ENCODE measurements at places on chromosomes 3 and 15. TPM values are rescaled to one million over a fixed set of nuclear protein-coding genes. Genes with fewer than 3 reads are reported as not detected.

DNA sequence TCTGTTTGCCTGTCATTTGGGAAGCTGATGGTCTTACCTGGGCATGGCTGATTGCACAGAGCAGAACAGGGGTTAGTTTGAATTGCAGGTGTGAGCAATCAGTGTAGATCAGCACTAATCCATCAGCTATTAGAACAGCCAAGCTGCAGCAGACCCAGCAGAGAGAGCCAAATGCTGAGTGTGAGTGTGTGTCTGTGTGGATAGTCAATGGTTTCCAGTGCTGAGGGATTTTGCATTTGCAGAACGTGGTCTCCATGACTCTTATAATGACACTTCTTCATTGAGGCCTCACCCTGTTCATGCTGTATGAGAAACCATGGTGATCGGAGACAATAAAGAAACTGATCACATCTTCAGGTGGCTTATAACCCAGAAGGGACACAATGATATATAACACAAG, 312.1 kb downstream of the SOX2 start:
- no peak for DNase-seq

DNA sequence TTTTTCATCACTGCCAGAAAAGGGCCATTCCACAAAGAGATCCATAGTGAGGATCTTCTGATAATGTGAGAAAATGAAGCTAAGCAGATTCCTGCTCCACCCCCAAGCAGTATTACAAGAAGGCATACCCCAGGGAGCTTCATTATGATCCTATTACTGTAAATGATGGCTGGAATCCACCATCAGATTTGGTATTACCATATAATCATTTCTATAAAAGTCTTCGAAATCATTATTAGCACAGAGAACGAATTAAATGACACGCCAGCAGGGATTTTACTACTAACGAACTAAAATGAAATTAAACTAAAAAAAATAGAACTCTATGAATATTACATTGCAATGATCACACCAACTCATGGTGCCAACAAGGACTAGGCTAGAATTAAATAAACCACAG, 24.4 kb downstream of the TRIM42 start:
- DNase-seq, result no peak

DNA sequence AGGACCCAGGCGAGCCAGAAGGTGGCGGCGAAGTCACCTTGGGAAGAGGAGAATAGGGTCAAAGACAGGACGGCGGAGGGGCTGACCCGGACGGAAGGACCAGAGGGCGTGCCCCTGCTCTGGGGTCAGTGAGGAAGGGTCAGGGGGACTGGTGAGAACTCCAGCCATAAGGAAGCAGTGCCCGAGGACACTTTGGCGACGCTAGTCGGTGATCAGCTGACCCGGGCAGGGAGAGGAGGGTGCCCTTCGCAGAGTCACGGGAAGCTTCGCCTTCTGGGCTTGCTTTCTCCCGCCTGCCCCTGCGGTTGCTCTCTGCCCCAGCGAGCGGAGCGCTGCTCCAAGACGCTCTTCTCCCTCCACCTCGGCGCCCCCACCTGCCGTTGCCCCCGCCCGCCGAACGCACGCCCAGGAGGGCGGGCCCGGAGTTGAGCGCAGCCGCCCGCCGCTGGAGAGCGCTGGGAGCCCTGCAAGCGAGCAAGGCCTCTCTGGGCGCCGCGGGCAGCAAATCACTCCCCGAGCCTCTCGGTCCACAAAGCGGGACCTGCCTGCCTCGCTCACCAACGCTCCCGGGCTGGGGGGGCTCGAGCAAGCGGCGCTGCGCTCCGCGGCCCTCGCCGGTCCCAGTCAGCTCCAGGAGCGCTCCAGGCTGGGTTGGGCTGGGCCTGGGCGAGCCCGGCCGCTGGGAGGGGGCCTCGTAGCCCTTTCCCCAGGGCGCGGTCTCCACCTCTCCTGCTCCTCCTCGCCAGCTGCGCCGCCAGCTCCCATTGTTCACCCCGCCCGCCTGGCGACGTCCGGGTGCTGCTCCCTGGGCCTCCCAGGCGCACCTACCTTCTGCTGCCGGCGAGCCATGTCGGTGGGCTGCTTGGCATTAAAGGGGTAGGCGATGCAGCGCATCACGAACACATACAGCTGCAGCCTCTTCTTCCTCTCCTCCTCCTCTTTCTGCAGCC, 1.2 kb downstream of the CADPS start:
- DNase-seq, result no peak

- DNase-seq, result no peak
Observed at GRCh38 chr15:89499156-89499555, 2.8 kb upstream of the RHCG start.

DNA sequence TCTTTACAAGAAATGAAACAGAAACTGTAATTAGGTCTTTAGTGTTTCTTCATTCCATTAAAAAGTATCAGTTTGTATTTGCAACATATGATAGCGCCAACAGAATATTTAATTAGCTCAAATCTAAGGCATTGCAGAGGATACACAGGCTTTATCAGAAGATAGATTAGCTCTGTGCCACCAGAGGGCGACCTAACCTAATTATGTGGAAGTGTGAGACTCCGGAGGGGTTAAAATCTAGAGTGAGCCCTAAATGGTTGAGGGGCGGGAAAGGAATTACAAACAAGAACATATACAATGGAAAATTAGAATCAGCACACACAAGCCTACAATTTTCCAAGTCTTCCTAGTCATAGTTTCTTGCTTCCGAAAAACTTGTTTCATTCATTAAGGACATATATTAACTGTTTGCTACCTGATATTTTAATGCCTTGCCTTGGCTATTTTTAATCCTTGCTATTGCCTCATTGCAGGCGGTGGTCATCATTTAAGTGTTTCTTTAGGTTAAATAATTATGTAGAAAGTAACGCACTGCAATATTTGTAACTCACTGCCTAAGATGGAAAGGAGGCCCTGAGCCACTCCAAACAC, 18.0 kb upstream of the RYR3 start:
- peak; percentile 54 for DNase-seq

The TRANK1 gene
- total RNA-seq, result 19.1 TPM

- DNase-seq, result peak; percentile 38
Observed at GRCh38 chr15:87597346-87598052, 659.0 kb downstream of the NTRK3 start.

The ADPRH gene
- total RNA-seq, result 6.3 TPM

DNA sequence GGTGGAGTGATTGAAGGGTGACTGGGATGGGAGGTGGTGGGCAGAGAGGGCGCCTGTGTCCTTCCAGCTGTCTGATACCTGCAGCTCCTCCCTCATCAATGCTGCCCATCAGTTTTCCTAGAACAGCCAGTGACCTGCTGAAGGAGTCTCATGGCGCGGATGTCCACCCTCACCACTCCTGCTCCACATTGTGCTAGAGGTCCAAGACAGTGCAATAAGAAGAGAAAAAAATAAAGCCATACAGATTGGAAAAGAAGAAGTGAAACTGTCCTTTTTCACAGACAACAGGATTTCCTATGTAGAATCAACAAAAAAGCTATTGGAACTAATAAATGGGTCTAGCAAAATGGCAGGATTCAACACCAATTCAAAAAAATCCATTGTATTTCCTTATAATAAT, 7.4 kb downstream of the ZDHHC19 start:
- DNase-seq, result no peak

DNA sequence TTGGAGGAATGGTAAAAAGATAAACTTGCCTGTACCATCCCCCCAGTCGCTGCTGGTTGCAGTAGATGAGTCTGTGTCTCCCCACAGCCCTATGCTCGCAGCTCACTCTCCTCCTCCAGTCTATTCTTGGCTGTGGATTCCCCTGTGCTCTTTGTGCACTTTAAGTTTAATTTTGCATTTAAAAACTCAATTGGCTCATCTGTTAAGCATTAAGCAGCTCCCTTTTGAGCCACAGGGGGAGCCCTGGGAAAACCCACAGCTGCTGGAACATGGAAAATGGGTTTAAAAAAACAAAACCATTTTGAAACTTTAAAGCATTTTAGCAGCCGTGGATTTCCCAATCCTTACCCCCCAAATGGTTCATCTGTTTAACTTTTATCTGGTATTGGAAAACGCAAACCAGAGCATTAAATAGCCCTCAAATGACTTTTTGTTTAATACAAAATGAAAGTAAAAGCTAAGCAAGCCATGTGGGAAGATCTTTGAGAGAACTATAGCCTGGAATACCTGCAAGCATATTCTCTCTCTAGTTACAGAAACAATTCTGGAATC, 536.9 kb downstream of the ZIC1 start:
- DNase-seq, result no peak

The ABTB1 gene
- 27.0 TPM for total RNA-seq

- no peak for DNase-seq
Observed at GRCh38 chr3:42148982-42149432, 57.9 kb downstream of the TRAK1 start.

The ACAN gene
- total RNA-seq, result not detected

GRCh38 chr15:62112616-62113593, 46.1 kb downstream of the C2CD4A start:
- DNase-seq, result no peak

DNA sequence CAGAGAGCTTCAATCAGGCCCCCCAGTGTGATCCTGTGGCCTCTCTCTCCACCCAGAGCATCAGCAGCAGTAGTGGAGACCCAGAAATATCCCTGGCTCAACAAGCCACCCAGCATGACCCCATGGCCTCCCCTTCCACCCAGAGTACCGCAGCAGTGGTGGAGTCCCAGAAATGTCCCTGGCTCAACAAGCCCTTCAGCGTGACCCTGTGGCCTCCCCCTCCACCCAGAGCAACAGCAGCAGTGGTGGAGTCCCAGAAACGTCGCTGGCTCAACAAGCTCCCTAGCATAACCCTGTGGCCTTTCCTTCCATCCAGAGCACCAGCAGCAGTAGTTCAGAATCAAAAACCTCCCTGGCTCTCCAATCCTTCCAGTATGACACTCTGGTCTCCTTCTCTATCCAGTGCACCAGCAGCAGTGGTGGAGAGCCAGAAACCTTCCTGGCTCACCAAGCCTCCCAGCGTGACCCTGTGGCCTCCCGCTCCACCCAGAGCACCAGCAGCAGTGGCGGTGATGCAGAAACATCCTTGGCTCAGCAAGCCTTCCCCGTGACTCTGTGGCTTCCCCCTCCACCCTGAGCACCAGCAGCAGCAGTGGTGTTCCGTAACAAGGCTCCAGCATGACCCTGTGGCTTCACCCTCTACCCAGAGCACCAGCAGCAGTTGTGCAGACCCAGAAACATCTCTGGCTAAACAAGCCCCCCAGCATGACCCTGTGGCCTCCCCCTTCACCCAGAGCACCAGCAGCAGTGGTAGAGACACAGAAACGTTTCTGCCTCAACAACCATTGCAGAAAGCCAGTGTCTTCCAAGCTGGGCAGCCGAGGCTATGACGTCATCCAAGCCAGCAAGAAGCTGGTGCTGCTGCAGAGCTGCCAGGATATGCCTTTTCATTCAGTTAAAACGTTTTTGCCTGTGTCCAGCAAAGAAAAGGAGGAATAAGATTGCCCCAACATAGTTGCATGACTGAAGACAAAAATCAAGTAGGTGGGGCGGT, 61.3 kb upstream of the TAMM41 start:
- no peak for DNase-seq

DNA sequence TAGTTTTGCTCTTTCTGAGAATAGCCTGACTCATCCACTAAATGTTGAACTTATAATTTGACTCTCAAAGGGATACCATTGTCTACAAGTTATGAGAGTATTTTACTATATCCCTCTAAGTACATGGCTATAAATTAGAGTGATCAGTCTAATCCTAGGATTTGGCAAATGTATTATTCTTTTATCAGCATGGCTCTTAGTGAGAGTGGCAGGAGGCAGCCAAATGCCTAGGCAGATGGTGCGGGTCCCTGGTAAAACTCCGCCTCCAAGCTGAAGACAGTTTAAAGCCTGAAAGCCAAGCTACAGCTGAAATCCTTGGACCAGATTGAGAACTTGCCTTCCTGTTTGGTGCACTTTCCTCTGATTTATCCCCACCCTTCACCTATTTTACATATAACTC, 631.8 kb downstream of the SQOR start:
- no peak for DNase-seq

GRCh38 chr15:68229386-68230156, at the start of gene CLN6:
TSS of gene CLN6 (minus strand) at chr15:68229728. CDS start at chr15:68229584, 144 bp downstream.
- peak; percentile 87 for DNase-seq

Measured in activated T-cell treated with anti-CD3 and anti-CD28 coated beads, Interleukin-2, amount 50 U/mL, for 72 hours (primary cell).